ENCODE measurements at places on chromosomes 3 and 15.

GRCh38 chr3:50182533-50183099, 8.8 kb upstream of the GNAT1 start:
- DNase-seq = no peak

GRCh38 chr15:29695489-29696167, 126.6 kb downstream of the TJP1 start:
- no peak for DNase-seq

GRCh38 chr3:78801926-78802561, 965.8 kb downstream of the ROBO1 start:
- DNase-seq = no peak

GRCh38 chr3:156321945-156322344, 201.6 kb downstream of the KCNAB1 start:
- DNase-seq = no peak

- no peak for DNase-seq
Observed at GRCh38 chr3:107574650-107575049, 51.9 kb downstream of the BBX start.

GRCh38 chr3:79297245-79297960, 470.4 kb downstream of the ROBO1 start:
- no peak for DNase-seq

- DNase-seq = no peak
Observed at GRCh38 chr3:49359623-49360022, 1.5 kb upstream of the GPX1 start.

- no peak for DNase-seq
Observed at GRCh38 chr15:47516558-47516957, 200.7 kb upstream of the SEMA6D start.

DNA sequence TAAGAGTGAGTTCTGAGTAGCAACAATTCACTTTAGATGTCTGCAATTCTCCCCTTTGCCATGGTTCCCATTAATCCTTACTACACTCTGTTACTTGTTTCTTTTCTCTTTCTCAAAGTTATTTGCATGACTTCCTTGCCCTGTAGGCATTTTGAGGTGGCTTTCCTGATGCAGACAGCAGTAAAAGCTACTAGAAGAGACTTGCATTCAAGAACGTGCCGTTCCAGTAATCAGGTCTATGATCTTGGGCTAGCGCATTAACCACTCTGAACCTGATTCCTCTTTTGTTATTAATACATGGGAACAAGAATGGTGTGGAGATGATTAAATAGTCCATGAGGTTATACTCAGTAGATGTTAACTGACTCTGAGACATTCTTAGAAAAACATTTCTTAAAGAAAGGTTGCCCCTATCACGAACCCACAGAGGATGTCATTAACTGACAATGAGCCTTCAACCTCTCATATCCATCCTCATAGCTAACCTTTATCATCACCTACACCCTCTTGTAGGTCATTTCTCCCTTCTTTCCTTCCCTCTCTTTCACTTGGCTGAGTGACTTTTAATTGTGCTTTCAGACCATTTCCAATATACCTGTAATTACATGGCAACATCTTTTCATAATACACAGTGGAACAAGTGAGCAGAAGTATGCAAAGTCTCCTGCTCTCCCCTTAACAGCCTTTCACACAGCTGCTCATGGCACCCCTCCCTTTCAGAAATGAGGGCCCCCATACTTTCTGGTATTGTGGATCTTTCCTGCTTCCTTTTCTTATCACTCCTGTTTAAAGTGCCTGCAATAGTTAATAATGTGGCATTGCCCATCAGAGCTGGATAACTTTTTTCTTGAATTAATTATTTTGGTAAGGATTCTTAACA, 175.9 kb downstream of the CHST2 start:
- no peak for DNase-seq

DNA sequence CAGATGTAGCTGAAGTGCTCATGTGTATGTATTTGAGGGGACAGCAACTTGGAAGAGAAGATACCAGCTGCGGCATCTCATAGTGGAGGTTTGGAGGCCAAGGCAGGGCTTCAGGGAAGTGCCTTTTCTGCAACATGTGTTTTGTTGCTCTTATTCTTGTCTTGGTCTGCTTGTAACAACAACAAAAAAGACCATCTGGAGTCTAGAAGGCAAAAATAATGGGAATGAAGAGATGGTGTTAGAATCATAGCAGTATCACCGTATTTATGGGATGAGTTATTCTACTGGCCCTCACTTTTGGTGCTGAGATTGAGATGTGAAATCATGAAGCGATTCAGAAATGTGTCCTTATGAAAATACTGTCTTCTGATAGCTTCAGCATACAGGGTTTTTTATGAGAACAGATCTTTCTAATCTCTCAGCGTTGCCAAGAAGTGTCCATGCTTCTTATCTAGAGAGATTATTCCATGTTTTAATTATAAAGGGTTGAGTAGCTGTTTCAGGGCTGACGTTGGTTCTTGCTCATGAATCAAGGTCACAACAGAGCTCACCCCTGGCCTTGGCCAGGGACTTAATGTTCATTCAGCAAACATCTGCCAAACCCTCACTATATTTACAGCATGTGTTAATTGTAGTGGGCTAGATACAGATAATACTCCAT, 58.0 kb downstream of the ITPR1 start:
- no peak for DNase-seq

GRCh38 chr3:48215466-48215865, 7.8 kb upstream of the CAMP start:
- DNase-seq = no peak

GRCh38 chr3:17103579-17103978, 218.8 kb downstream of the PLCL2 start:
- no peak for DNase-seq

GRCh38 chr3:77873598-77873997, 833.7 kb downstream of the ROBO2 start:
- DNase-seq = no peak

GRCh38 chr3:182959474-182960350, 20.6 kb downstream of the DCUN1D1 start:
- no peak for DNase-seq

DNA sequence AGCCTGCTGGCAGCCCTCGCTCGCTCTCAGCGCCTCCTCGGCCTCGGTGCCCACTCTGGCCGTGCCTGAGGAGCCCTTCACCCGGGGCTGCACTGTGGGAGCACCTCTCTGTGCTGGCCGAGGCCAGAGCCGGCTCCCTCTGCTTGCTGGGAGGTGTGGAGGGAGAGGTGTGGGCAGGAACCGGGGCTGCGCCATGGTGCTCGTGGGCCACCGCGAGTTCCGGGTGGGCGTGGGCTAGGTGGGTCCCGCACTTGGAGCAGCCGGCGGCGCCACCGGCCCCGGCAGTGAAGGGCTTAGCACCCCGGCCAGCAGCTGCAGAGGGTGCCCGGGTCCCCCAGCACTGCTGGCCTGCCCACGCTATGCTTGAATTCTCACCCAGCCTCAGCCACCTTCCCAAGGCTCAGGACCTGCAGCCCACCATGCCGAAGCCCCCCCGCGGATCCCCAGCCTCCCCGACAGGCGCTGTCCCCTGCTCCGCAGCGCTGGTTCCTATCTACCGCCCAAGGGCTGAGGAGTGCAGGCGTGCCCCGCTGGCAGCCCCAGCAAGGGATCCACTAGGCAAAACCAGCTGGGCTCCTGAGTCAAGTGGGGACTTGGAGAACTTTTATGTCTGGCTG, 863.3 kb downstream of the IGSF11 start:
- no peak for DNase-seq

DNA sequence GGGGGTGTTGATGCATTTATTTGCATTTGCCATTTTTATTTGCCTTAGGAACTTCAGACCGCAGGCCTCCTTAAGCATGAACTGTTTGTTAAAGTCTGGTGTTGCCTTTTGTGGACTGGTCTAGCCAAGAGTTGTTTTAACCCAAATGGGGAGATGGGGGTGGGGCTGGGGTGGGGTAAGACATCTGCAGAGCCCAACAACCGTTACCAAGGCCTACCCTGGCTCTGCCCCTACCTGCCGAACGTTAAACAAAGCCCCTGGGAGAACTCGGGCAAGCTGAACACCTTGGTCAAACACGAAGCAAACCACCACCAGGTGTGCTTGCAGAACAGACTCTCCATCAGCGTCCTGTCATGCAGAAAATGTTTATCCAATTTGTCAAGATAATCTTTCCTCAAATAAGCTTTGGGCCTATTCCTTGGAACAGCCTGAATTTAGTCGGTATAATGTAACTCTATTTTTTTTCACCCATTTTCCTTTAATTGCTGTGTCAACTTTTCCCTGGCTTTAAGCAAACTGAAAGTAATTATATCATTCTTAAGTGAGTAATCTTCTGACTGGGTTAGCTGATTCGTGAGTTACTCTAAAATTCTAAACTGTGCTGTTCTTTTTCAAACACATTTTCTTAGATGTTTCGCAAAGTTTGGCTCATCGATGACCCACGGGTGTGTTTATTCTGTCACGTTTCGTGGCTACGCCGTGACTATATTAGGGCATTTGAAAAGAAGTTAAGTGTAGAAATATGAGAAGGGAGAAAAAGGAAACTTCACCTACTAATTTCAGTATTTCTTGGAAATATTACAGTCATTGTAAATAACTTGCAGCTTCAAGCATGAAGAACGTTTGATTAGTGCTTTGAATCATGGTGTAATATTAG, 127.6 kb downstream of the SOX2 start:
- no peak for DNase-seq

DNA sequence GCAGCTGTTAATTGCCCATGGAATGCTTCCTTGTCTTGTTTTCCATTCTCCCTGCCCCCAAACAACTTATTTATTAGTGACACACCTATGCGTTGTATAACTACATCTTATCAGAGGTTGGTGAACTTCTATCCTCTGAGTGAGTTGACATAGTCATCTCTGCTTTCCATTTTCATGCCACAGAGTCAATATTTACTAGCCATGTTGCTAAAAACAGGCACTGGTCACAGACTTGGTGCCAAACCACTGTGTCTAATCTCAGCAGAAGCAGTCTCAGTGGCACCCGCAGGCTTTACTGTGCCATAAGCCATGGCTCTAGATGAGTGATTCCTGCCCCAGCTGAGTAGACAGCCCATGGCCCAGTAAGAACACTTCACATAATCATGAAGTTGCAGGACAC, 26.5 kb downstream of the DAPK2 start:
- no peak for DNase-seq

DNA sequence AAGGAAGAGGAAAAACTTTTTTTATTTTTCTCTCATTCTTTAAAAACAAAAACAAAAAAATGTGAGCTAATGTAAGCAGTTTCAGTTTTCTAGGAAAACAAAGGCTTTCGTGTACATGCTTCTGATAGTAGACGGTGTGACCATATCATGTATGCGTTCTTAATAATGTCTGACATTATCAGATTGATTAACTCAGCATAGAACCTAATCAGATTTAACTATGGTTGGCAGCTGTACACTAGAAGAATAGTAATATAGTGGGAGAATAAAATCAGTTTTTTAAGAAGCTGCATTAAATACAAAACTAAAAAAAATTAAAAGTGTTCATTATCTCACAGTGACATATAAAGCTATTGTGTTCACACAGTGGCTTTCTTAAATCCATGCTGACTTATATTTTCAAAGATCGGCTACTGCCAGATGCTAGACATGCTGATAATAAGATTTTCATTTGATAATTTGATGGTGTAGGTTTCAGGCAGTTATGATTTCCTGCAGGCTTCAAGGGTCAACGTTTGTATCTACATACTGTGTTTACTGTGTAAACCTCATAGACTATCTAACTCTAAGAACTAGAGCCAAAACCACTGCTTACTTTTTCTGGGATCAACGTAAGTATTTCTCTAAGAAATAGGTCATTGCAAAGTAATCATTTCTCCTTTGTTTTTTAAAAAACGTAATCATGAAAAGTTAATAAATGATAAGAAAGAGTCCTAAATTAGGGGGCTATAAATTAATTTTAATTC, 74.0 kb downstream of the UBE2E2 start:
- no peak for DNase-seq

DNA sequence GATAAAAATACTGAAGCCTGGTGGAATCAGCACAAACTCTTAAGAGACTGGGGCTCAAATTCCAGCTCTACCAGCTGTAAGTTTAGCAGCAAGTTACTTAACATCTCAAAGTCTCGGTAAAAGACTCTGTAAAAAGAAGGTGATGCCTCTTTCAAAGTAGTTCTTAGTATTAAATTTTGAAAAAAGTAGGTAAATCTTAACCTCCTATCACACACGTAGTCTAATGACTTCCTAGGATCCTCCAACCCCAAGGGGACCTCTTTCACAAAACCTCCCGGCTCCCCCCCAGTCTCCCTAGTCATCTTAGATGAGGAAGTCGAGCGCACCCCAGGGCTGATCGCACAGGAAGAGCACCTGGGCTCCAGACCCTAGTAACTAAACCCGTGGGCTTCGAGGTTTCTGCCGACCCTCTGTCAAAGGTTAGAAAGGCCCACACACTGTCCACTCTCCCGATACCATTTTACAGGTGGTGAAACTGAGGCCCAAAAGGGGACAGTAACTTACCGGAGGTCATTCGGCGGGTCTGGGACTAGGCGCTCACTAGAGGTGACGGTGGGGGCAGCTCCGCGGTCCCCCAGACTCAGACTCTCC, 427 bp downstream of the MBD4 start:
- no peak for DNase-seq

GRCh38 chr3:183991403-183991802, 26.3 kb downstream of the ABCC5 start:
- no peak for DNase-seq

GRCh38 chr15:47027322-47027946, 689.9 kb upstream of the SEMA6D start:
- peak; percentile 11 for DNase-seq

- DNase-seq = no peak
Observed at GRCh38 chr3:143809121-143809621, 39.1 kb downstream of the SLC9A9 start.

DNA sequence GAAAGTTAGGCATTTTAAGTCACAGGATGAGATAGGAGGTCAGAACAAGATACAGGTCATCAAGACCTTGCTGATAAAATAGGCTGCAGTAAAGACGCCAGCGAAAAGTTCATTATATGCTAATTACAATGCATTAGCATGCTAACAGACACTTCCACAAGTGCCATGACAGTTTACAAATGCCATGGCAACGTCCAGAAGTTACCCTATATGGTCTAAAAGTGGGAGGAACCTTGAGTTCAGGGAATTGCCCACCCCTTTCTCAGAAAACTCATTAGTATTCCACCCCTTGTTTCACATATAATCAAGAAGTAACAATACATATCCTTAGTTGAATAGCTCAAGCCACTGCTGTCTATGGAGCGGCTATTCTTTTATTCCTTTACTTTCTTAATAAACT, 92.7 kb upstream of the PLXND1 start:
- DNase-seq = no peak

Data from iPS DF 6.9 (cell line).